ENCODE measurements at places on chromosomes 4 and X. TPM values are rescaled to one million over a fixed set of nuclear protein-coding genes. Genes with fewer than 3 reads are reported as not detected.

TTC29 gene
- polyA plus RNA-seq = not detected

TMSB15C gene
- 1.5 TPM for polyA plus RNA-seq

PAGE2 gene
- not detected for polyA plus RNA-seq

ZAR1 gene
- polyA plus RNA-seq = not detected

IL21 gene
- polyA plus RNA-seq = not detected

VSIG1 gene
- 7.2 TPM for polyA plus RNA-seq

HPGD gene
- polyA plus RNA-seq = 0.75 TPM

ASB9 gene
- 0.66 TPM for polyA plus RNA-seq

HHIP gene
- 0.44 TPM for polyA plus RNA-seq

SH2D1A gene
- polyA plus RNA-seq = 0.02 TPM

MAPK10 gene
- 6.8 TPM for polyA plus RNA-seq

CDKL5 gene
- 2.6 TPM for polyA plus RNA-seq

HDAC8 gene
- 22.4 TPM for polyA plus RNA-seq

AMOT gene
- polyA plus RNA-seq = 0.33 TPM

SLC2A9 gene
- 43.5 TPM for polyA plus RNA-seq

CYLC1 gene
- polyA plus RNA-seq = not detected

MMGT1 gene
- 10.4 TPM for polyA plus RNA-seq

STS gene
- polyA plus RNA-seq = 2.7 TPM

TLR7 gene
- not detected for polyA plus RNA-seq

SYN1 gene
- 0.07 TPM for polyA plus RNA-seq

MCF2 gene
- 0.75 TPM for polyA plus RNA-seq

CSAG3 gene
- polyA plus RNA-seq = not detected

SCLT1 gene
- polyA plus RNA-seq = 2.6 TPM

EVC gene
- 7.3 TPM for polyA plus RNA-seq

RBMXL3 gene
- not detected for polyA plus RNA-seq

PACRGL gene
- 18.2 TPM for polyA plus RNA-seq
